ENCODE measurements at places on chromosomes 11 and 22. TPM values are rescaled to one million over a fixed set of nuclear protein-coding genes. Genes with fewer than 3 reads are reported as not detected.

MMP12 gene
- total RNA-seq, result not detected

SMIM35 gene
- total RNA-seq, result not detected

SLC22A25 gene
- not detected for total RNA-seq

OR56A1 gene
- total RNA-seq, result not detected

CRYAB gene
- total RNA-seq, result 8,606 TPM

PGR gene
- 12.0 TPM for total RNA-seq

CTTN gene
- 171 TPM for total RNA-seq

OR4D5 gene
- total RNA-seq, result not detected

MS4A6A gene
- 22.2 TPM for total RNA-seq

PRODH gene
- 3.0 TPM for total RNA-seq

FOLR2 gene
- 11.7 TPM for total RNA-seq

GAB4 gene
- total RNA-seq, result not detected

NLRP10 gene
- not detected for total RNA-seq

GPHA2 gene
- total RNA-seq, result not detected

ALDH3B2 gene
- total RNA-seq, result not detected

PDGFB gene
- total RNA-seq, result 21.2 TPM

MMP27 gene
- not detected for total RNA-seq

DKK3 gene
- 980 TPM for total RNA-seq

AIFM3 gene
- 0.54 TPM for total RNA-seq

TEX12 gene
- total RNA-seq, result 0.32 TPM

B3GAT1 gene
- total RNA-seq, result 0.27 TPM

All from cardiac septum (tissue), 1 donor.